ENCODE measurements at places on chromosomes 7 and 10. TPM values are rescaled to one million over a fixed set of nuclear protein-coding genes. Genes with fewer than 3 reads are reported as not detected.

DNA sequence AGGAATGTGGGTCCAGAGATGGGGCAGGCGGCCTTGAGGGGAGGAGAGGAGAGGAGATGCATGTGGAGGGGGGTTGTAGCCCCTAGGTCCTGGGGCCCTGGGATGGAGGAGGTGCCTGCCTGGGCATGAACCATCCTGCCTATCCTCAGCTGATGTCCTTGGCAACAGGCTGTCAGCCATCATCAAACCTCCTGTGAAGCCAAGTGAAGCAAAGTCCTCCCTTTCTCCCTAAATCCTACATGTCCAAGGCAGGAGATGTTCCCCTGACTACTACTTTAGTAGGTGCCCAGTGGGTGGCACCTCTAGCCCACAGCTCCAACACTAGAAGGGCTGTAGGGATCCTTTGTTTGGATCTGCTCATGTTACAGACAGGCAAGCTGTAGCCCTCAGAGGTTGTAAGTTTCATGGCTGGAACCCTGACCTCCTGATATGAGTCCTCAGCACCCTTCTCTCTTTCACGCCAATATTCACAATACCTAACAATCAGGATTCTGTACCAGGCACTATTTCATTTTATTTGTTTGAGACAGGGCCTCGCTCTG lies 66.6 kb upstream of the SYPL1 start:
- no peak for DNase-seq

The BICC1 gene
- 5.1 TPM for total RNA-seq

DNA sequence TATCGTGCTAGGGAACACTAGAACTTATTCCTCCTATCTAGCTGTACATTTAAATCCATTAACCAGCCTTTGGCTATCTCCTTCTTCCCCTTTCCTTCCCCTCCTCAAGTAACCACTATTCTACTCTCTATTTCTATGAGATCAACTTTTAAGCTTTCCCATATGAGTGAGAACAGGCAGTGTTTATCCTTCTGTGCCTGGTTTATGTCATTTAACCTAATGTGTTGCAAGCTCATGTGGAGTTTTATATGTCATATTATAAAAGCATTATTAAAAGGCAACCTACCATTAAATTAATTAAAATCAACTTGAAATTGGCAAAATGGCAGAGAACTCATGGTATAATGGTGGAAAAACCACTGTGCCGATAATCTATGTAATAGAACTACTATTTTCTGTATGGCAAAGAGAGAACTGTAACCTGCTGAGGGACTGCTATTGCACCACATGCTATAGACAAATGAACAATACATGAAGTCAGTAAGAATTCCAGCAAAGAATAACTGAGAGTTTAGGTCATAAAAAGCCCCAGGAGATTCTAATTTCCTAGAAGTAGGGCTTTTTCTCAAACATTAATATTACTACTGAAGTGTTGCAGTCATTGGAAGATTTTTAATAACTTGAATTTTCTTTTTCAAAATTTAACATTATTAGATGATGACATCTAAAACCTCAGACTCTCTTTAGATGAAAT lies 81.8 kb downstream of the LRRN3 start:
- DNase-seq: no peak

DNA sequence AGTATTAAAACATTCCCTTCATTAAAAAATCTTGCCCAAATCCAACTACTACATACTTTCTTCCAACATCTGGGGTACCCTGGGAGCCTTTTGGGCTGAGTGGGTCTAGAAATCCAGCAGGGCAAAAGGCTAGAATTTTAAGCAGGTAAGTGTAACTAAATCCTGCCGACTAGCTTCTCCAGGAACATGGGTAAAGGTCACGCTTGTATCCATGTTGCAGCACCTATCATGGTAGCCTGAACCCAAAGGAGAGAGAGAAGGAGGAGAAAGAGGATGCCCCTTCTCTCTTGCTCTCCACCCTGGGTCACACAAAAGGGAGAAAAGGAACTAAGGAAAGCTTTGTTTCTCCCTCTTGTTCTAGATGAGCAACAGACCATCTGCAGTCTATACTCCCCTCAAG lies 53.3 kb downstream of the ZNF680 start:
- DNase-seq: no peak

GRCh38 chr10:7662522-7662921 lies 4.2 kb downstream of the ITIH5 start:
- no peak for DNase-seq

DNA sequence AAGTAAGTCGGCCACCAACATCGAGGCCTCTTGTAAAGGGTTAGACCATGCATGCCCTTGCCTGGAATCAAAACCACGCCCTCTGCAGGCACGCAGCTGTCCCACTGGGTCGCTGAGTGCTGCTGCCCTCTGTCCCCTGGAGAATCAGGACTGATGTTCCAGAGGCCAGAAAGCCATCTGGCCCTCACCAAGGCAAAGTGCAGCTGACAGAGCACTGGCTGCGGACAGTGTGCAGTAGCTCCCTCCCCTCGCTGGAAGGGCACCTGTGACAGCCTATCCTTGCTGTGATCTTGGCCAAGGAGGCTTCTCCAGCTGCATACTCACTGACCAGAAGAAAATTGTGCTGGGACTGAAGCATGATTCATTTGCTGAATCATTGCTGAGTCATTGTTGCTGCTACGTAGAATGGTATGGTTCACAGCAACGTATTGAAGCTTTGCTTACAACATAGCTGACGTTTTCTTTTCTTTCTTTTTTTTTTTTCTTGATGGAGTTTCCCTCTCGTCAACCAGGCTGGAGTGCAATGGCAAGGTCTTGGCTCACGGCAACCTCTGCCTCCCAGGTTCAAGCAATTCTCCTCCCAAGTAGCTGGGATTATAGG lies 30.4 kb downstream of the DDC start:
- no peak for DNase-seq

DNA sequence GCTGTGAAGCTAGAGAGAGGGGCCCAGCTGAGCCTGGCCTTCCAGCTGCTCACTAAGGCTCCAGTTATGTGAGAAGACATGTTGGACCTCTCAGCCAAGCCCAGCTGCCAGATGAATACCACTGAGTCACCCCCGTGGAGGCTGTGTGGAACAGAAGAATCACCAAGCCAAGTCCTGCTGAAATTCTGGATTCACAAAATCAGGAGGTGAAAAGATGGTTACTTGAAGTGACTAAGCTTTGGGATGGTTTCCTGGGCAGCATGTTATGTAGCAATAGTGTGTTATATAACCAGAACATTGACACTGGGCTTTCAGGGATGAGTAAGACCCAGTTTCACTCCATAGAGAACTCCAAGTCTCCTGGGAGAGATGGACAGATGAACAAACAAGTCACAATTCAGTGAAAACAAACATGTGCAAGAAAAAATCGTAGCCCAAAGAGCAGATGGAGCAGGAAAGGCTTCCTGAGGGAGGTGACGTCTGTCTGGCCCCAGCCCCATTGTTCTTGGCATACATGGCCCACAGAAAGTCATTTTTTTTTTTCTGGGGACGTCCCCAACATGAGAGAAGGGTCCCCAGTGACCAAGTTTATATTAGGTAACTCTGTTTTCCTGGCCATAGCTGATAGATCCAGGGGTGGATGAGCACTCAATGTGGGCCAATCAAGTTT lies 64.1 kb upstream of the PDZD8 start:
- DNase-seq: no peak

The GNAT3 gene
- 1.2 TPM for total RNA-seq

DNA sequence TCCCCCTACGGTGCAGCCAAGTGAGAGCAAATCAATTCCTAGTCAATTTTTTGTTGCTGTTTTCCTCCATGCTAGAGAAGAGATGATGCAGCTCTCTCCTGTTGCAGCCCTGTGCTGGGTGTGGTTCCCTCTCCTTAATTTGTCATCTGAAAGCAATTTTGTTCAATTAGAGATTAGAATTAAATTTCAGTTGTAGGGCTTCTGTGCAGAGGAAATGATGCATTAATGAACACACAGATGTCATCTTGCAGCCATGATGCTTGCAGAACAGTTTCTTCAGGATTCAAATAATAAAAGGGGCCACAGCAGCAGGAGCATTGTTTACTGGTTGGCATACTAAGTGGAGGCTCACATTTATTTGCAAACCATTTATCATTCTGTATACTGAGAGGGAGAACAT lies 266.0 kb downstream of the AUTS2 start:
- DNase-seq: no peak
